Stimulated activated CD8-positive, alpha-beta memory T cell treated with anti-CD3 and anti-CD28 coated beads, Interleukin-2, amount 100 ng/mL, for 48 hours (primary cell): ENCODE measurements at places on chromosomes 1 and 21.

- no peak for DNase-seq
Observed at GRCh38 chr1:203408486-203409481, 57.9 kb upstream of the FMOD start.

DNA sequence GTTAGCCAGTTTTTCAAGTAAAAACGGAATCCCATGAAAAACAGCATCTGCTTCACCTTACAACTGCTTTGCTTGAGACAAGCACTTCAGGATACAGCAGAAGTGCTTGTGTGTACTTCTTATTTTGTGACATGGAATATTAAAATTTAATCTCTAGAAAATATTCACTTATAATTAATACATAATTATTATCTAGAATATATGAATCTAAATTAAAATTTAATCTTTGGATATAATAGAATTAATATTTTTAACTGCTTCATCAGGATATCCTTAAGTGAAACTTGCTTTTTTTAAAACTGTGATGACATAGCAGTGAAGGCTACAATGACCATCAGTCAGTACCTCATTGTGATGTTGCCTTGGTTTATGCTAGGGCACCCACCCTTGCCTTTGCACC lies 148.4 kb upstream of the C1orf105 start:
- DNase-seq: no peak

DNA sequence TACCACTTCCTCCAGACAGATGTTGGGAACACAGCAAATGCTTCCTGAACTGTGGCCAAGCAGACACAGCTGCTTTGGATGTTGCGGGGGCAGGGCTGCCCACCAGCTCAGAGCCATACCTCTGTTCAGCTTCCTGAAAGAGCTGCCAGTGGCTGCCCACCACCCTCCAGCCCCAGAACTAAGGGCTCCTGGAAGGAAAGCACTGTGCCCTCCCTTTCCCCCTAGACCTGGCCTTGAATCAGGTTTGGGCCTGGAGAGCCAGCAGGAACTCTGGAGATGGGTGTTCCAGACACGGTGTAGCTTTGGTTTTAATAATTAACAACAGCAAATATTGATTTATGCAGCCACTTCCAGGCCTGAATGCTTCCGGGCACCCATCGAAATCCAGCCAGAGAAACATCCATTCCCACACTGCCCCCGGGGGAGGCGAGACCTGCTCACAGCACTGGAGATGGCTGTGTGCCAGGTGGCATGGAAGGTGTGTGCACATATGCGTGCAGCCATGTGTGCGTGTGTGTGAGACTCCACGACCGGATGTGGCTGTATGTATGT lies 45.7 kb downstream of the RAP1GAP start:
- no peak for DNase-seq

DNA sequence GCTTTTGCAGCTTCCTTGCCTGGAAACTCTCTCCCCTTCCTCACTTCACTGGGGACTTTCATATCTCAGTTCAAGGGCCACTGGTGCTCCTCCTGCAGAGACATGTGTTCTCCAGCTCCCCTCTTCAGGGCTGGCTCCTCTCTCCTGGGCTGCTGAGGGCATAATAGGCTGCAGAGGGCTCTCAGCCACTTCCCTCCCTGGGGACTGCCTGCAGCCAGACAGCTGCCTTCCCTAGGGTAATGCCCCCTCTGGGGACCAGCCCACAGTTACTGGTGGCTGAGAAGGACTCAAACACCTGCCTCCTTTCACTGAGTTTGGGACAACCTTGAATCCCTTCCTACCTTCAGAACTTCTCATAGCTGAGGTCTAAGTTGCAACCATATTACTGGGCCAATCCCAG lies 104.8 kb upstream of the POU3F1 start:
- DNase-seq: no peak

GRCh38 chr1:60152891-60153290 lies 79.3 kb upstream of the C1orf87 start:
- no peak for DNase-seq

DNA sequence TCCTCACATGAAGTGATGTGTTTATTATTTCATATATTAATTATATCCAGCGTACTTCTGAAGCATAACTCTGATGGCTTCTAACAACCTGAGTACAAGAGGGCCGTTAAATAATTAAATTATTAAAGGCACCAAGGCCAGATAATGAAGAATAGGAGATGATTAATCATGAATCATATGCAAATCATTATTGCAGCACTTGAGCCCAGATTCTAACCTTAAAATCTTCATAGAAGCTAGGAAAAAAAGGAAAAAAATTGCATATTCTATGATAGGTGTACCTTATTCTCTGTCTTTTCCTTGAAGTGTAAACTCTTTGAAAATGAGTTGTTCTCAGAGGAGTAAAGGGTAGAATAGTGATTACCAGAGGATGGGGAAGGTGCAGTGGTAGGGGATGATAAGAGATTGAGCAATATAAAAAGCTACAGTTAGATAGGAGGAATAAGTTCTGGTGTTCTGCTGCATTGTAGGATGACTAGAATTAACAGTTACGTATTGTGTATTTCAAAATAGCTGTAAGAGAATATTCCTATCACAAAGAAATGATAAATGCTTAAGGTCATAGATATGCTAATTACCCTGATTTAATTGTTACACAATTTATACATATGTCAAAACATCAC lies 51.1 kb downstream of the SWT1 start:
- no peak for DNase-seq

DNA sequence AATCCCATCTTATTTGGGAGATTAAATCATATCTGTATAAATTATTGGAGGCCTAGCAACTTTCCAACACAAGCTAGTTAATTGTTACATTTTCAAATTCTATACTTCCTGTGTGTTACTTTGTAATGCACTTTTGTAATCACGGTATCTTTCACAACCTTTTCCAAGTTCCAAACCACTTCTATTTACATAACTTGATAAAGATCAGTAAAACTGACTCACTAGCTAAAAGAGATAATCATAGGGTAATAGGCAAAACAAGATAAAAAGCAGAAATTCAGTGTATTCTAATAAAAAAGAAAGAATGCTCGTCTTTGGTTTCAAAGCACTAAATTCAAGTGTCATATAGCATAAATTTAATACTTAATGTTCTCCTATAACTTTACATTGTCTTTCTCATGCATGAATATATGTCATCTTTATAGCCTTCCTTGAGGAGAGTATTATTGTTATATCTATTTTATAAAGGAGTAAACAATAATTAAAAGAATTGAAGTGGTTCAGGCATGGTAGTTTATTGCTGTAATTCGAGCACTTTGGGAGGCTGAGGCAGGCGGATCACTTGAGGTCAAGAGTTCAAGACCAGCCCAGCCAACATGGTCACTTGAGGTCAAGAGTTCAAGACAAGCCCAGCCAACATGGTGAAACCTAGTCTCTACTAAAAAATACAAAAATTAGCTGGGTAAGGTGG lies 66.4 kb downstream of the RGS13 start:
- DNase-seq: no peak

DNA sequence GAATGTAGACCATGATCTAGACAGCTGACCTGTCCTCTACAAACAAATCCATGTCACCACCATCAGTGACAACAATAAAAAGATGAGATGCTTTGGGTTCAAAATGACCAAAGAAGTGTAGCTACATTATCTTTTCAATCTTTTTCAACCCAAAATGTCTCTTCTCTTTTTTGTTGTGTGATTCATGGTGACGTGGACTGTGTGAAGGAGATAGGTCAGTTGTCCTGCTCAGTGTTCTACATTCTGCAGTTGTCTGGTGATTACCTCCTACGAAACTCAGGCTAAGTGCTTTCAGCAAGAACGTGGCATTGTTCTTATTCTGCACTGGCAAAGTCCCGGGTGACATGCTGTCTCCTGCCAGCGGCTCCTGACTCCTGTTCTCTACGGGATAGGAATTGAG lies 73.1 kb downstream of the PRKAB2 start:
- no peak for DNase-seq

- DNase-seq: no peak
Observed at GRCh38 chr1:17009706-17010105, 2.0 kb downstream of the ATP13A2 start.

GRCh38 chr1:21662426-21663247 lies 6.5 kb downstream of the RAP1GAP start:
- DNase-seq: no peak

GRCh38 chr21:24223624-24224023 lies 1383.7 kb downstream of the MRPL39 start:
- no peak for DNase-seq

DNA sequence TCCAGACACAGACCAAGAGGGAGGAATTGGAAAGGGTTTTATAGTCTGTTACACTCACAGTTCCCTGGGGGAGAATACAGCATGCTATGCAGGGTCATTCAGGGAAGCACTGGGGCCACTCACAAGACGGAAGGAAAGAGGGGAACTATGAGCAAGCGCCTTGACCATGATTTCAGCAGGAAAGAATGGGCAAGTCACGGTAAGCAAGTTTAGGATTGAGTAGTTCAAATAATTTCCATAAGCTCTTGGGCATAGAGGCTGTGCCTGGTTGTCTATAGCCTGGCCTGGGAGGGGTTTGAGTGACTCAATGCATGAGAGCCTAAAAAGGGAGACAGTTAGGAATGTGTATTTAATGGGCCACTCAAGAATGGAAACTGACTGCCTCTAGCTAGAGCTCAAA lies 176.7 kb downstream of the TTLL7 start:
- DNase-seq: no peak

DNA sequence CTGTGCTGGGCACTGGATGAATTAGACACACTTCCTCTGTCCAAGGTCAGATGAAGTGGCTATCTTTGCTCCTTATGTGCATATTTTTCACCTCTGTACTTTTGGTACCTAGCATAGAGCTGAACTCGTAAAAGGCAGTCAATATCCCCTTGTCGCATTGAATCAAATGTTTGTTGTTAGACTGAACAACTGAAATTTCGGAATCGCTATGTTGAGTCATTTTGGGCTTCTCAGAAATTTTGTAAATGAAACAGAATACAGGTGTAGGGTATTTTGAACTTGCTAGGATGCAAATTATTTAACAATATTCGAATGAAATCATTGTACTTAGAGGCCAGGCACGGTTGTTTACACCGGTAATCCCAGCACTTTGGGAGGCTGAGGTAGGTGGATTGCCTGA lies 48.0 kb downstream of the PDE4B start:
- no peak for DNase-seq

GRCh38 chr1:207742850-207743555 lies 8.9 kb upstream of the CD46 start:
- no peak for DNase-seq

DNA sequence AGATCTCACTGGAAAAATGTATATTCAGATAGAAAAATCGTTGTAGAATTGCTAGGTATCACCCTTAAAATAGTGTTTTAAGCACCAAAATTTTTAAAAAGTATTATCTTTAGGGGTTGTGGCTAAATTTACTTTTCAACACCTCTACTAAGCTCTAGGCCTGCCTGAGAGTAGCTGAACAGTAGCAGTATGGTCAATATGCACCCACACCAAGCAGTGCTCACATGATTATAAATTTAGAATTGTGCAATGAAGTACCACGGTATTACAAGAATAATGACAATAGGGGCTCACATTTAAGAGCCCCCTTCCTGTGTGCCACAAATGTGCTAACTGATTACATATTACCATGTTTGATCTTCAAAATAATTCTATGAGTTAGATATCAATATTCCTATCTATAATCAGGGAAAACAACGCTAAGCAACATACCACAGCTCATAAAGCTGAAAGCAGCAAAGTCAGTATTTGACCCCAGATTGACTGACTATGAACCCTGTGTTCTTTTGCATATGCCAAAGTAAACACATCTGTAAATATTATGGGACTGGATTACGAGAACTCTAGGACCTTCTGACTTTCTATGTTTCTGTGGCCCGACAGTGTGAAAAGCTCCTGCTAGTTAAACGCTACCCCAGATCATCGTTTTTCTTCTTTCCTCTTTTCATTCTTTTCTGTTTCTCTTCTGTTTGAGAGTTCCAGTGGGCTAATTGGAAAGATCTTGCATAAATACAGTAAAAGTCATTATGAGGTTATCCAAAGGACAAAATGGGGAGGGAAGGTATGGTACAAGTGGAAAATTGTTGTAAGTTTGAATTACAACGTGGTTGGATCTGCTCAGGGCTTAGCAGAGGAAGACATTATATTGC lies 201.1 kb upstream of the C1orf87 start:
- DNase-seq: no peak

DNA sequence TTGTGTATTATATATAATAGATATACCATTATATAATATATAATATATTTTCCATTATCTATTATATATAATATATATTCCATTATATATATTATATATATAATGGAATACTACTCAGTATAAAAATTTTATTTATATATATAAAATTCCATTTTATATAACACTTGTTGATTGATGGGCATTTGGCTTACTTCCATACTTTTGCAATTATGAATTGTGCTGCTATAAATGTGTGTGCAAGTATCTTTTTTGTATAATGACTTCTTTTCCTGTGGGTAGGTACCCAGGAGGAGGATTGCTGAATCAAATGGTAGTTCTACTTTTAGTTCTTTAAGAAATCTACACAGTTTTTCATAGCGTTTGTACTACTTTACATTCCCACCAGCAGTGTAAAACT lies 1211.1 kb downstream of the NCAM2 start:
- DNase-seq: no peak

GRCh38 chr1:12038356-12039163 lies 19.3 kb downstream of the MIIP start:
- DNase-seq: no peak

GRCh38 chr21:14875704-14876523 lies 188.9 kb downstream of the NRIP1 start:
- DNase-seq: no peak

- DNase-seq: no peak
Observed at GRCh38 chr1:10212476-10212875, 2.1 kb downstream of the KIF1B start.

GRCh38 chr1:1399872-1400575 lies 889 bp upstream of the CCNL2 start:
- DNase-seq: no peak

GRCh38 chr1:209042413-209042812 lies 541.1 kb upstream of the CAMK1G start:
- no peak for DNase-seq

- no peak for DNase-seq
Observed at GRCh38 chr1:51280321-51280978, 44.4 kb downstream of the RNF11 start.

- DNase-seq: peak; percentile 40
Observed at GRCh38 chr1:180533266-180533987, 25.3 kb upstream of the OVAAL start.

DNA sequence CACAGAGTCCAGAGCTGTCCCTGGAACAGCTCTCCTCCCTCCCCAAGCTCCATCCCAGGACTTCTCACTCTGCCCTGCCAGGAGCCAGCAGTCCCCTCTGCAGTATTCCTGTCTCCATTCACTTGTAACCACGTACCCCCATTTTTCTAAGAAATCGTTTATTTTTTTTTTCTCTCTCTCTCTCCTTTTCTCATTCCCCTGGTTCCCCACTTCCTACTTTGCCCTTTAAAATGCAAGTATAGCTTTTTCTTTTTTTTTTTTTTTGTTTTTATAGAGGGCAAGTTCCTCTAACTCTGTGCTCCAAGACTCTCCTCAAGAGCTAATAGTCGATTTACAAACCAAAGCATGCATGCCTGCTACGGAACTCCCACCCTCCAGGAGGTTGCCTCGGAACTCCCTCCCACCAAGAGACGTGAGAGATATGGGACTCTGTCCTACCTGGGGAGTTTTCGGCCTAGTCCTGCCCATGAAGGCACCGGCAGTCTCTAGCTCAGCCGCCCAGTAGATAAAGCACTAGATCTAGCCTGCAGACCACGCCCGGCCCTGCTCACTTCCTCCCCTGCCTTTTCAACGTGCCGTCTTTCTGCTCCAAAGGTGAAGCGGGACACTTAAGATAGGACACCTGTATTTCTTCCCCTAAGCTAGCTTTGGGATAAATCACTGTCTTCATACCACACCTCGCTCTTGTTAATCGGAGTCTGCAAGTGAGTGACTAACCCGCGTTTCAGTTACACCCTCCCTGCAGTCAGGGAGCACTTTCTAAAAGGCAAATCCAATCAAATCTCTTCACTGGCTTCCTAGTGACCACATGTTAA lies 27.7 kb downstream of the TNFRSF9 start:
- DNase-seq: no peak
